ENCODE measurements at places on chromosomes 12 and 14.
A peak's percentile ranks its signal among the peaks of the same experiment; 100 is the strongest.

DNA sequence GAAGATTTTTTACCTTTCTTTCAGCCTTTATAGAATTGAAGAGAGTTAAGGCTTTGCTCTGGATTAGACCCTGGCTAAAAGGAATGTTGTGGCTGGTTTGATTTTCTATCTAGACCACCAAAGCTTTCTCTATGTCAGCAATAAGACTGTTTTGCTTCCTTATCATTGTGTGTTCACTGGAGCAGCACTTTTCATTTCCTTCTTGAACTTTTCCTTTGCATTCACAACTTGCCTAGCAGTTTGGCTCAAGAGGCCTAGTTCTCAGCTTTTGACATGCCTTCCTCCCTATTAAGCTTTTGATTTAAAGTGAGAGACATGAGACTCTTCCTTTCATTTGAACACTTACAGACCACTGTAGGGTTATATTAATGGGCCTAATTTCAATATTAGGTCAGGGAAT, 64.1 kb upstream of the USP15 start:
- no peak for DNase-seq

GRCh38 chr14:60648934-60649874, at the start of gene SIX1:
Gene SIX1 (minus strand): TSS chr14:60649477. CDS start chr14:60649189, 288 bp downstream.
- DNase-seq = peak; percentile 64

DNA sequence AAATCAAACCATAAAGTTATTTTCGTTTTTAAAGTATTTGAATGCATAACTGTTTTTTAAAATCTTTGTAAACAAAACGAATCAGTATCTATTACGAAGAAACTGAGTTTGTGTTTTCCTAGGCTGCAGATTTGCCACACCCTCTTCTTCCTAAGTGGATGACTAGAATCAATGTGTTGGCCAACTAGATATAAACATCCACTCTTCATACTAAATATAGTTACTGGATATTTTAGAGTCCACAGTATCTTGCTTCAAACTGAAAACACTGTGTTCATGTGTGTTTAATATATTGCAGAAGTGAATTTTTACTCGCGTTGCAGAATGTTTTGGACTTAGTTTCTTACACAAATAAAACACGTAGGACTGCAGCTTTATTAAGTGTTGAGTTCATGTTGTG, 63.2 kb downstream of the KLHL28 start:
- no peak for DNase-seq

GRCh38 chr14:80658155-80658554, 283.4 kb downstream of the CEP128 start:
- DNase-seq = no peak

- DNase-seq = no peak
Observed at GRCh38 chr14:64089920-64090319, 204.3 kb downstream of the ESR2 start.

- no peak for DNase-seq
Observed at GRCh38 chr12:101323255-101323654, 43.4 kb downstream of the UTP20 start.

GRCh38 chr12:14452865-14453264, 87.4 kb downstream of the ATF7IP start:
- DNase-seq = no peak

- DNase-seq = no peak
Observed at GRCh38 chr12:42024495-42024830, 120.2 kb downstream of the GXYLT1 start.

- no peak for DNase-seq
Observed at GRCh38 chr12:19034937-19035336, 94.6 kb upstream of the PLEKHA5 start.

- no peak for DNase-seq
Observed at GRCh38 chr14:55332654-55333570, 61.7 kb downstream of the FBXO34 start.

DNA sequence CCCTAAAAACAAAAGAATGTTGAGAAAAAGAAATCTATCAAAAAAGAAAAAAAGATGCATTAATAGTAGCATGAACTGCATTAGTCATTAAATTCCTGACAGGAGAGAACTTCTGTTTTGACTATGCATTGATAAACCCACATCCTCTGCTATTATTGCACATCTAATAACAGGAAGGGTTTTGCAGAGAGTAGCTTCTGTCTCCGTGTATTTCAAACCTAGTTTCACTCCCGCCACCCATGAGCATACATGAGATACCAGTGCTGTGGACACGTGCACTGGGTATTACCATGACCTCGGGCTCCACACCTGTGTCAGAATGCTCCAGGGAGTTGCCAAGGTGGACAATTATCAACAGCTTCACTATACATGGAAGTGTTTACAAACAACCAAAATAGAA, 449.1 kb upstream of the SOX5 start:
- no peak for DNase-seq

DNA sequence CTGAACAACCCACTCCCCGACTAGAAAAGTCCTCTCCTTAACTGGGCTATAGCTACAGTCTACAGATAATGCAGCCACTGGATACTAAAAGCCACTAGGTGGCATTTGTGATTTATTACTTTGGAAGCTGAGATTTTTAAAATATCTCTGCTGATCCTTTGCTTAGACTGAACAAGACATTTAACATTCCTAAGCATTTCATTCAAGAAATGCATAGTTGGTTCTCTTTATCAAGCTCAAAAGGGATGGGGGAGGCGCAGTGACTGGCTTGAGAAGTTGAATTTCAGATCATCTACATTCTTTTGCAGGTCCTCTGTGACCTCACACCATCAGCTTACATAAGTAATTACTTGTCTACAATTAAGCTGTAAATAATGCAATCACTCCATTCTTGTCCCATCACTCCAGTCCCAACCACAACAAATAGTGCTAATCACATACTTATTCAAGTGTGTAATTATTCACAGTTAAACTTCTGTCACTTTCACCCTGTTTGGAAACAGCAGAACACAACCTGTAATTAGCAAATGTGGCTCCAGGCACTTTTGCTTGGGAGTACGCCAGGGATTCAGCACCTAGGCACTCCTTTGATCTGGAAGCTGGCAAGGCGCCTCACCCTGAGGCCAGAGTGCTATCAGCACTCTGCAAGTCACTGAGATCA, 203.6 kb downstream of the NOVA1 start:
- no peak for DNase-seq

GRCh38 chr12:122876731-122877130, 19.2 kb downstream of the VPS37B start:
- no peak for DNase-seq

- DNase-seq = peak; percentile 73
Observed at GRCh38 chr12:122366685-122367475, 55.6 kb downstream of the CLIP1 start.

DNA sequence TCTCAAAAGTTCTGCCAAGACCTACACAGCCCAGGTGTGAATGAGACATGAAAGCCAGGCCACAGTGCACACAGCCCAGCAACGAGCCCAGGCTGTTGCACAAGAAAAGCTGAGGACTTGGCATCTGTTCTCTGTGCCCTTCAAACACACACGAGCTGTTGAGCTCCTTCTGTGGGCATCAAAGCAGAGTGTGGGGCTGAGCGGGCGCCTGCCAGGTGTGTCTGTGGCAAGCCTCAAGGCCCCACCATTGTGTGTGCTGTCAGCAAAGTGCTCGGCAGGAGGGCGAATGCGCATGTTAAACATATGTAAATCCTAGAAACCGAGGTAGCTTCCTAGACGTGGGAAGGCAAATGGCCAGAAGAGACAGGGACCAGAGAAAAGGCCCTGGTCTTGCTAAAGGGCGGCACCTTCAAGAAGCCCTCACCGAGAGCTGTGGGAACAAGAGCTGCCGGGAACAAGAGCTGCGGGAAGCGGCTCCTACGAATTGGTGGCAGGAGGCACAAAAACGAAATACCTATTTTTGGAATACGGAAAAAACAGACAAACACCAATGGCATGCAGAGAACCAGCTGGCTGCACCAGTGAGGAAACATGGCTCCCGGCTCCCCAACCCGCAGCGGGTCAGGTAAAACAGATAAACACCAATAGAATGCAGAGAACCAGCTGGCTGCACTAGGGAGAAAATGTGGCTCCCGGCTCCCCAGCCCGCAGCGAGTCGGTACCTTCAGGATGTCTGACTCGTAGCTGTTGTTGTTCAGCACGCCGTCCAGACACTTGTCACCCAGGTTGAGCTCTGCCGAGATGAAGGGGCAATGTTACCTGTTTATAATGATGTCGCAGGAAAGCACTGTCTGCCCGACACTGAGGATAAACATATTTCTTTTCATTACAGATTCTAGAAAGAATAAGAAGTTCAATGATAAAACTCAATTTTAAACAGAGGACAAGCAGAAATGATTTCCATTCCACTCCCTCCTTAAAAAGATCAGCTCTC, 19.0 kb upstream of the GOLGA3 start:
- no peak for DNase-seq

GRCh38 chr14:73607241-73607640, 5.1 kb upstream of the ACOT6 start:
- DNase-seq = no peak

- DNase-seq = peak; percentile 95
Observed at GRCh38 chr14:67487937-67488893, at the start of gene TMEM229B. Gene TMEM229B (minus strand): TSS chr14:67488721. CDS start chr14:67473923, 14,798 bp downstream.

DNA sequence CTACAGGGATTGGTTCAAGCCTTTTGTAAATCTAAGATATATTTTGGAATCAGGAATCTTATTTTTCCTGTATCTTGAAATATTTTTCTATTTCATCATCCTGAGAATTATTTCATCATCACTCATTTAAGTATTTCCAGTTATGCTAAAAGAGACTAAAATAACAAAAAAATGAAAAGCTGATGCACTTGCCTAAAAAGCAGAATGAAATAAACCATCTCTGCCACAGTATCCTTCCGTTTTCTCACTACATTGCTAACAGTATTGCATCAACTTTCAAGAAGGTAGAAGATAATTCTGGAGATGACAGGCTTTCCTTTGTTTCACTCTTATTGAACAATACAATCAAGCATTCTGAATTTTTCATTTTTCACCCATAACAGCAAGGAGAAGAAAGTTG, 31.1 kb upstream of the EIF5 start:
- peak; percentile 81 for DNase-seq

DNA sequence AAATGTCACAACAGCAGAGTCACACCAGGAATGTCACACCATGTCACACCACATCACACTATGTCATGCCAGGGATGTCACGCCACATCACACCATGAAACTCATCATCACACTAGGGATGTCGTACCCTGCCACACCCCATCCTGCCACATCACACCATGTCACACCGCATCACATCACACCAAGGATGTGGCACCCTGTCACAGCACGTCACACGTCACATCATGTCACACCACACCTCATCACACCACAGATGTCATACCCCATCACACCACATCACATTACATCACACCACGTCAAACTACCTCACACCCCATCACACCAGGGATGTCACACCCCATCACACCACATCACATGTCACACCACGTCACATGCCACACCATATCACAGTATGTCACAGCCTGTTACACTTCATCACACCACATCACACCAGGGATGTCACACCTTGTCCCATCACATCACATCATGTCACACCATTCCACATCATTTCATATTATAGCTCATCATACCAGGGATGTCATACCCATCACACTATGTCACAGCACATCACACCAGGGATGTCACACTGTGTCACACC, 90.9 kb downstream of the TMEM121 start:
- DNase-seq = no peak

- DNase-seq = no peak
Observed at GRCh38 chr14:67319142-67319541, 40.5 kb downstream of the ATP6V1D start.

DNA sequence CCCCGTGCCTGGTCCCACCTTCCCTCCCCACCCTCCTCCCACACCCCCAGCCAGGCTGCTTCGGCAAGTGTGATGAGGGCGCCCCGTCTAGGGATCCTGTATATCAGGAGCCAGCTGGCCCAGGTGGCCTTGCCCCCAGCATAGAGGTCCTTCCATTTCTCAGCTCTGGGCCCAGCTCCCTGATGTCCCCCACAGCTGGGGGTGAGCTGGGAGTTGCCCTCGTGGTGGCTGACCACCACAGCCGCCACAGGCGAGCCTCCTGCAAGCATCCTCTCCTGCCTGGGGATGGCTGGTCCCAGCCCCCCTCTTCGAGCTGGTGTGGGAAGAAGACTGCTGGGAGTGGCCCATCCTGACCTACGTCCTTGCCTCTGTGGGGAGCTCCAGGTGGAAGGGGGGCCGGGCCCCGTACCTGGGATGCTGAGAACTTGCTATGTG, 7.4 kb downstream of the ASPG start:
- DNase-seq = no peak

DNA sequence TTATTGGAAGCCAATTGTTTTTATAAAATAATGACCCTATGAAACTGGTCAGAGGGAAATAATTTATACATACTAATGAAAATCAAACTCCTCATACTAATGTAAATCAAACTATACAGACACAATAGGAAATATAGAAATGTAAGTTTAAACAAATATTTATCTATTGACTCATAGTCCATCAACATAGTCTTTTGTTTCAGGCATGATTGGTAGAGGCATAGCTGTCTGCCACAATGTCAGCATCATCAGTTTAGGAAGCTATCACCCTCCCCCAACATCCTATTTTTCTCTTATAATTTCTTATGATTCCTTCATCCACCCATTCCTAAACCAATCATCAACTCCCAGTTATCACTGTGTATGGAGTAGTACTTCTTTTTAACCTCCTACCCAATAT, 117.7 kb downstream of the SLC38A6 start:
- no peak for DNase-seq

GRCh38 chr12:16939871-16940306, 333.9 kb upstream of the LMO3 start:
- DNase-seq = peak; percentile 81

DNA sequence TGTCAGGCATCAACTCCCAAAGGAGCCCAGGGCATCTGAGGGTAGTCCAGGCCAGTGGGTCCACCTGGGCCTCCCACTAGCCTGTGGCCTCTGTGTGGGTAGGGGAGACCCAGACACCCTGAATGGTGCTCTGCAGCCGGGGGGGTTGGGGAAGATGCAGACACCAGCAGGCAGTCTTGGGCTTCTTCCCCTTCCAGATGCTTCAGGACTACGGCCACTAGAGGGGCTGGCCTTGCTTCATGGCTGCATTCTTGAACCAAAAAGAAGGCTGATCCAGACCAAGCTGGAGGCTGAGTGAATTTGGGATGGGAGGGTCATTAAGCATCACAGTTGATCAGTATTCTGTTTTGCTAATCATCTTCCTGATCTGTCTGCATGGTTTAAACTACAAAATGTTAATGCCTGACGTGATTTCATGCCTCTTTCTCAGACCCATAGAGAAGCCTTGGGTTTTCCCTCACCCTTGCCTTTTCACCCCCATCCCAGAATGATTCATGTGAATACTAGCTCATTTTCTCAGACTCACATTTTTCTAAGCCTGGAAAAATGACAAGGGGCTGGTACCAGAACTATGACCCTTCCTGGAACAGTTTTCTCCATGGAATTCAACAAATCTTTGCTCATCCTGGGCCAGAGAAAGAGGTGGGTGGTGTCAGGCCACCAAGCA, 134.2 kb downstream of the NTF3 start:
- DNase-seq = no peak

DNA sequence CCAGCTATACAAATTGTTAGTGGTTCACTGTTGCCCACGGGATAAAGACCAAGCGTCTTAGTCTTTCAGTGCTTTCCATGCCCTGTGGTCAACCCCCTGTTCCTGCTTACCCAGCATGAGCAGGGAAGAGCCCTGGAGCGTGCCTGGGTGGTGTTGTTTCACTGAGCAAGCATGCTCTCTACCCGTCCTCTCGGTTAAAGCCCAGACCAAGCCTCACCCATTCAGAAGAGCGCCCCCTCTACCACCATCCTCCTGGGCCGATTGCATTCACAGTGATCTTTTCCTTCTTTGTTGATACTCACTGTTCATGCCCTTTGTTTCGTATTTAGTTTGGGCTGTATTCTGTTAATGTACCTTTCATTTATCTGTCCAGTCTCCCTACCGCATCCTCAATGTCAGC, 25.1 kb downstream of the DYRK4 start:
- no peak for DNase-seq

- no peak for DNase-seq
Observed at GRCh38 chr12:85681333-85681732, 154.9 kb downstream of the RASSF9 start.

- peak; percentile 96 for DNase-seq
Observed at GRCh38 chr12:53299101-53299453, 418 bp upstream of the MYG1 start.

Data from MV-4-11 (cell line).